ENCODE measurements at places on chromosomes 4 and X.
A peak's percentile ranks its signal among the peaks of the same experiment; 100 is the strongest.

- DNase-seq = peak; percentile 74
Observed at GRCh38 chr4:121070696-121071639, 1.4 kb downstream of the NDNF start.

DNA sequence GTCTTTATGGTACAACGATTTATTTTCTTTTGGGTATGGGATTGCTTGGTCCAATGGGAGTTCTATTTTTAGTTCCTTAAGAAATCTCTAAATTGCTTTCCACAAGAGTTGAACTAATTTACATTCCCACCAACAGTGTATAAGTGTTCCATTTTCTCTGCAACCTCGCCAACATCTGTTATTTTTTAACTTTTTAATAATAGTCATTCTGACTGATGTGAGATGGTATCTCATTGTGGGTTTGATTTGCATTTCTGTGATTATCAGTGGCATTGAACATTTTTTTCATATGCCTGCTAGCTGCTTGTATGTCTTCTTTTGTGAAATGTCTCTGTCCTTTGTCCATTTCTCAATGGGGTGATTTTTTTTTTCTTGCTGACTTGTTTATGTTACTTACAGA, 42.8 kb downstream of the UCHL1 start:
- no peak for DNase-seq

- no peak for DNase-seq
Observed at GRCh38 chr4:41692717-41693345, 55.7 kb downstream of the PHOX2B start.

DNA sequence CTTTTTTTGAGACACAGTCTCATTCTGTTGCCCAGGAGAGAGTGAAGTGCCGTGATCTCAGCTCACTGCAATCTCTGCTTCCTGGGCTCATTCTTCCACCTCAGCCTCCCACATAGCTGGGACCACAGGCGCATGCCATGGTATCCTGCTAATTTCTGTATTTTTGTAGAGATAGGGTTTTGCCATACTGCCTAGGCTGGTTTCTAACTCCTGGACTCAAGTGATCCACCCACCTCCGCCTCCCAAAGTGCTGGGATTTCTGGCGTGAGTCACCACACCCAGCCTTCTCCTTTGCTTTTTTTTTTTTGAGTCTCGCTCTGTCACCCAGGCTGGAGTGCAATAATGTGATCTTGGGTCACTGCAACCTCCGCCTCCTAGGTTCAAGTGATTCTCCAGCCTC, 94.1 kb downstream of the PDS5A start:
- no peak for DNase-seq

DNA sequence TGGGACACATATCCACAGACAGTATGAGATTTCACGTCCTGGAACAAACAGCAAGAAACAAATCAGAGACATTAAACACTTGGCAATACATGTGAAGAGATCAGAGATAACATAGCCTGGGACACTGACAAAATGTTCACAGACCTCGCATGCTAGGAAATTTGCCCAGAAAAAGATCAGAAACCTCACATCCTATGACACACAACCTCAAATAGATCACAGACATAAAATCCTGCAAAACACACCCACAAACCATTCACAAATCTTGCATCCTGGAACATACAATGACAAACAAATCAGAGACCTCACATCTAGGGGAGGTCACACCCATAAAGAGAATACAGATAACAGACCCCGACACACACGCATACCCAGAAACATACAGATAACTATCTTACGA, 18.0 kb downstream of the SUV39H1 start:
- no peak for DNase-seq

GRCh38 chr4:146255874-146256273, 41.5 kb downstream of the REELD1 start:
- DNase-seq = no peak

DNA sequence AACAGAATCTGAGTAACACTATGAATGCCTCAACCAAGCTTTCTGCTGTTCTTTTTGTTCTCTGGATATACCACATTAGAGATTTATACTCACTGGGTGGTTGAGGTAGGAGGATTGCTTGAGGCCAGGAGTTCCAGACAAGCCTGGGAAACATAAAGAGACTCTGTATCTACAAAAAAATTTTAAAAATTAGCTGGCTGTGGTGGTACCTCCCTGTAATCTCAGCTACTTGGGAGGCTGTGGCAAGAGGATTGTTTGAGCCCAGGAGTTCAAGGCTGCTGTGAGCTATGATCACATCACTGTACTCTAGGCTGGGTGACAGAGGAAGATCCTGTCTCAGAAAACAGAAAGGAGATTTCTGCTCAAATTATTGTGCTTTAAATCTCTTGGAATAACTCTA, 161.6 kb upstream of the RAPGEF2 start:
- DNase-seq = no peak

DNA sequence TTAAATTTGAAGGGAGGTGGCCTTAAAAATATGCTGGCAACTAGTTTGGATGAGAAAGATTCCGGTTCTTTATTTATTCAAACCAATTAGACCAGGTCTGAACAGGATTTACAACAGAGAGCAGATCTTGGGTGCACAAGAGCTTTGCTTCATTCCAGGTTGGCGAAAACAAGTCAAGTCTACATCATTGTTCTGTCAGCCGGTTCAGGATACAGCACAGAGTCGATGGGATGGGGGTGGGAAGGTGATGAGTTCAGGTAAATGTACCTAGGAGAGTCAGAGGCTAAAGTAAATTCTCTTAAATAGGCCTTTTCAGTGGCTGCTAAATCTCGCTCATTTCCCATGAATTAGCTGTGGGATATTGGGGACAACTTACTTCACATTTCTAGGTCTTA, 882 bp upstream of the STIM2 start:
- DNase-seq = no peak

- DNase-seq = no peak
Observed at GRCh38 chrX:112587194-112587593, 92.5 kb downstream of the LHFPL1 start.

DNA sequence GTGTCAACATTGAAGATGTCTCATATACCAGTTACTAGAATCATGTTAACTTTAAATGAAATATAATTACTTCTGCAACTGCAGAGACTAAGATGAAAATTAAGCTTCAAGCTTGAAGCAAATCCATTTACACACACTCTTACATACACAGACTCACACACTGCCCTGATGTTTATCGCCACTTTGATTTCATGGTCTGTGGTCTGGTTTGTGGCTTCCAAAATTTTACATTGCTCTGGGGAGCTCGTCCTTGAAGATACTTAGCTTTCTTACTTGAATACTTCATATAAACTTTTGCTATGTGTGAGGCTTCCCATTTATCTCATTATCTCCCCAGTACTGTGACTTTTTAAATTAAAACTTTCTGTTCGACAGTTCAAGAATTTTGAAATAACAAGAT, 35.8 kb downstream of the ARHGEF38 start:
- no peak for DNase-seq

- no peak for DNase-seq
Observed at GRCh38 chr4:16783119-16783518, 115.3 kb downstream of the LDB2 start.

GRCh38 chrX:19595043-19595677, 79.9 kb upstream of the MAP3K15 start:
- no peak for DNase-seq

- no peak for DNase-seq
Observed at GRCh38 chrX:143757887-143758286, 37.3 kb upstream of the SPANXN2 start.

DNA sequence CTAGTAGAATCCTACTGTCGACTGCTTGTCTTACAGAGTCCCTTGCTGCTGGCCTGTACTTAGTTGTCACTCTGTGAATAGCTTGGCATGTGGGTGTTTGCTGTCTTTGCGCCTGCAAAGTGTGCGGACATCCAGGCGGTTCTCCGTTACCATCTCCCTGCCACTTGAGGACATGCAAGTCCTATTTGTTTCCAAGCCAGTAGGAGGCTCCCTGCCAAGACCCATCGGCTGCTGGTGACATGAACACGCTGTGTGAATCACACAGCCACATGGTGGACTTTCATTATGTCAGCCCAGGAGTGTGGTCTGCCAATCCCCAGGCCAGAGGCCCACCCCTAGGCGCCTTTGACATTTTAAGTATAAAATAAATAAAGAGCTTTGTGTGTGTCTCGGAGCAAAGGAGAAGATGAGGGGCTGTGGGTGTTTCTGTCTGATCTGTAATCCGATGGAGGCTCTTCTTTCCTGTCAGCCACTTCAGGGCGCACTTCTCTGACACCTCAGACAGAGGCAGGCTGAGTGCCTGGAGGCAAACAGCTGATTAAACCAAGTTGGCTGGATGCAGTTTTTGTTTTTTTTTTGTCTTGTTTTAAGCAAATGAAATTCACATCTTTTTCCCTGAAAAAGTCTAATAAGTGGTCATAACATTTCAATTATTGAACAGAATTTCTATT, 51.5 kb downstream of the ALPK1 start:
- DNase-seq = no peak

- DNase-seq = no peak
Observed at GRCh38 chr4:150033901-150034300, 44.3 kb upstream of the DCLK2 start.

DNA sequence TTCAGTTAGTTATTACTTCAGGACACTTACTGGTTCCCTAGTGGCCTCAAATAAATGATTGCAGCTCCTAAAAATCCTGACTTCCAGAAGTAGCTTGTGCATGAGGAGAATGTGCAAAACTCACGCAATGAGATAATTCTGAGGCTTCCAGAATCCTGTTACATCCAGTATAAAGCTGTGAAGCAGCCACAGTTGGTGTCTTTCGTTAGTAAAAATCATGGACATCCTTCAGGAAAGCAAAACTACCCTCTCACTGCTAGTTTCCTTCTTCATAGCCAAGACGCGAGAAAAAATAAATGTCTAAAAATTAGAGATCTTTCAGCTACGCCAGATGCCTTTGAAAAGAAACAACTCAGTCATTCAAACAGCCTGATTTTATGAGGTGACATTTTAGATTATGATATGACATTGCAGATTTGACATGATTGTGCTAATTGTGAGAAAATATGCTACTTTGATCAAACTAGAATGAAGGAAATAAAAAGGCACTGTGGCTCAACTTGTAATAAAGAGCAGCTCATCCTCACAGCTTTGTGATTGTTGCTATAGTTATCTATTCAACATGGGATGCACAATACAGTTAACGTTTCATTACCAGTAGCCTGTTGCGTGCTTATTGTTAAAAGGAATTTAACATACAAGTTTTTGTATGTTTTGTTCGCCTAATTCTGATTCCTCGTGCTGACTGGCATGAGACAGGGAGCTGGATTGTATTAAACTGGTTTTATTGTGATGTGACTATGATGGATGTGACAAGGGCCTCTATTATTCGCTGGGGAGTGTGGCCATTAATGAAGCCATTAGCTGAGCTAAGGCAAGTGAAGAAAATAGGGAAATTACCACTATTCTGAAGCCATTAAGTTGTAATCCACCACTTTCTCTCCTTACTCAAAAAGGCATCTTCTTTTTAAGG, 40.5 kb downstream of the AFF2 start:
- no peak for DNase-seq

DNA sequence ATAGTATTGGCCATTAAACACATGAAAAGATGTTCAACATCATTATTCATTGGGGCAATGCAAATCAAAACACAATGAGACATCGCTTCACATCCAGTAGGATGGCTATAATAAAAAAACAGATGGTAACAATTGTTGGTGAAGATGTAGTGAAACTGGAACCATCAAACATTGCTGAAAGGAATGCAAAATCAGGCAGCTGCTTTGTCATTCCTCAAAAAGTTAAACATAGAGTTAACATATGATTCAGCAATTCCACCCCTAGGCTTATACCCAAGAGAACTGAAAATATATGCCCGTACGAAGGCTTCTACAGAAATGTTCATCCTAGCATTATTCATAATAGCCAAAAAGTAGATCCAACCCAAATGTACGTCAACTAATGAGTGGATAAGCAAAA, 144.0 kb upstream of the NAP1L5 start:
- DNase-seq = no peak

GRCh38 chr4:185847352-185848097, 35.5 kb upstream of the SORBS2 start:
- no peak for DNase-seq

DNA sequence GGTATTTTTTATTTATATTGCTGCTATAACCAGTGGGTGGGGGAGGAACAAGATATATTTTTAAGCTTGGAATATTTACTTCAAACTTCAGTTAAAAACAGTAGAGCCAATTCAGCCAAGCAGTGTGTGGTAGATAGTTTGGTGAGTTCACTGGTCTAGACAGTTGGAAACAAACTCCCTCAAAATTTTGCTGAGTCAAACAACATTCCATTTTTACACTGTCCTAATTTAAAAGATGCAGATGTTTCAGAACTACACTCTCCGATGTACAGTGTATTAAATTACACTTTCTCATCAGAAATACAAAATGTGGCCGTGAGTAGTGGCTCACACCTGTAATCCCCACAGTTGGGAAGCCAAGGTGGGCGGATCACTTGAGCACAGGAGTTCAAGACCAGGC, 23.3 kb downstream of the PRKX start:
- no peak for DNase-seq

- DNase-seq = no peak
Observed at GRCh38 chr4:13533670-13534343, 10.5 kb downstream of the NKX3-2 start.

DNA sequence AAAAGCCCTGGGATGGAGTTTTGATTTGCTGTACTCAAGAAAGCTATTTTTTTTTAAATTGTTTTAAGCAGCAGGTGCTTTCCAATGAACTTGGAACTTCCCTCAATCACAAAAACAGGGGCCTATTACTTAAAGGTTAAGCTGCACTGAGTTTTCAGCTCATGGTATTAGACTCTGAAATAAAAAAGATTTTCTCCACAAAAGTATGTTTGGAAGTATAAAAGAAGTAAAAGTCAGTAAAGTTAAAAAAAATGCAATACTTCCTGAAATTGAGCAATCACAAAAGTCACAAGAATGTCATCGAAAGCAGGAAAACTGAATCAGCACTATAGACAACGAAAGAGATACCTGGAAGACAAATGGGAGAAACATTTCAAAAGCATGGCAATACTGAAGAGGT, 38.9 kb upstream of the PLAC8 start:
- no peak for DNase-seq

DNA sequence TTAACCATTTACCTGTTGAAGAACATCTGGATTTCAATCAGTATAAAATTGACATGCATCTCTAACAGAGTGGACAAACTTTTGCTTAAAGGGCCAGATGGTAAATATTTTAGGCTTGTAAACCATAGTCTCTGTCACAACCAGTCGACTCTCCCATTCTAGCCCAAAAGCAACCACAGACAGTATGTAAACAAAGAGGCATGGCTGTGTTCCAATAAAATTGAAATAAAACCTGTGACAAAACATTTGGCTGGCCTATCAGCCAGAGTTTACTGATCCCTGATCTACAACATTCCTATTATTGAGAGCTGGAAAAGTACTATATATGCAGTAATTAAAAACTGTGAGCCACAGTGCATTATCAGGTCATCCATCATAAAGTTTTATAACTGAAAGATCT, 3.2 kb downstream of the CENPC start:
- DNase-seq = no peak

- no peak for DNase-seq
Observed at GRCh38 chrX:36568946-36569345, 439.2 kb upstream of the FAM47C start.

DNA sequence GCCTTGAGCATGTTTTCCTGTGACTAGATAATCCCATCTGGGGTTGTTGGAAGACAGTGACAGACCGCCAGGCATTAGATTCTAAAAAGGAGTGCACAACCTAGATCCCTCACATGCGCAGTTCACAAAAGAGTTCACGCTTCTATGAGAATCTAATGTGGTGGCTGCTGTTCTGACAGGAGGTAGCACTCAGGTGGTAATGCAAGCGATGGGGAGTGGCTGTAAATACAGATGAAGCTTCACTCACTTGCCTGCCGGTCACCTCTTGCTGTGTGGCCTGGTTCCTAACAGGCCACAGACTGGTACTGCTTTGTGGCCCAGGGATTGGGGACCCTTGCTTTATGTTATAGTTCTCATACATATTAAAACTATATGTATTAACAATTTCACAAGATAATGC, 81.9 kb upstream of the TMLHE start:
- no peak for DNase-seq

All from ovary (tissue), 10 donors.